ENCODE measurements at places on chromosomes 3 and 15. TPM values are rescaled to one million over a fixed set of nuclear protein-coding genes. Genes with fewer than 3 reads are reported as not detected.
A peak's percentile ranks its signal among the peaks of the same experiment; 100 is the strongest.

- H3K27me3 ChIP-seq, result no peaks in the 10 kb centered on the region
- H3K4me3 ChIP-seq, result no peak overlapping the region
- H3K4me1 ChIP-seq, result no peaks in the 10 kb centered on the region
- no peak overlapping the region for H3K27ac ChIP-seq
- H3K36me3 ChIP-seq, result no peaks in the 10 kb centered on the region
These were observed 21.0 kb upstream of the CHRNB4 start for GRCh38 chr15:78662028-78662427.

GRCh38 chr15:31540633-31541032 lies 214.0 kb downstream of the KLF13 start:
- no peak overlapping the region for H3K27ac ChIP-seq
- no peak overlapping the region for H3K4me3 ChIP-seq
- DNase-seq, result no peak
- no peaks in the 10 kb centered on the region for H3K36me3 ChIP-seq
- no peaks in the 10 kb centered on the region for H3K4me1 ChIP-seq

DNA sequence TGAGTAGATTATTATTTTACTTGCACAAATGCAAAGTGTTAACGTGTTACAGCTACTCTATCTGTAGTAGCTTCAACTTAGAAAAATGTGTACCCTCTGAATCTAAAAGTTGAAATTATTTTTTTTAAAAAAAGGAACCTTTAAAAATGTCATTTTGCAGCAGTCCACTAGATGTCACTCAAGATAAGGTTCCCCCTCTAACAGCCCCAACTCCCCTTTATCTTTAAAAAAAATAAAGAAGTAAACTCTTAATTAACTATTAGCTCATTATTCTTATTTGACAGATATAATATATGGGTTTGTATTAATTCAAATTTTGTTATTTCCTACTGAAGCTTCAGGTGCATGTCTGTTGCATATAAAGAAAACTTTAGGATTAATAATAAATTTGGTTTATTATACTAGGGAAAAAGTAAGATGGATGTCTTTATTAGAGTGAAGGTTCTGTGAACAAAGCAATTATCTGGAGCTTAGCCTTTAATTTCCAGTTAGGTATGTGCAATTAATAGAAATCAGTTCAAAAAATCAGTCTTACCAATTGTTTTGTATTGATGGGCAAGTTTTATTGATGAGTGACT lies 288.5 kb downstream of the VGLL3 start:
- H3K27ac ChIP-seq, result no peak overlapping the region
- H3K4me1 ChIP-seq, result no peaks in the 10 kb centered on the region
- H3K36me3 ChIP-seq, result no peaks in the 10 kb centered on the region
- no peak overlapping the region for H3K4me3 ChIP-seq
- no peak for DNase-seq

Gene CCDC50
- 201 TPM for total RNA-seq

Gene KLHL25
- total RNA-seq, result 23.6 TPM

- no peak overlapping the region for H3K27ac ChIP-seq
- H3K36me3 ChIP-seq, result no peaks in the 10 kb centered on the region
- DNase-seq, result no peak
- no peak overlapping the region for H3K4me3 ChIP-seq
- H3K4me1 ChIP-seq, result no peaks in the 10 kb centered on the region
These were observed 356.2 kb downstream of the SV2B start for GRCh38 chr15:91456251-91456718.

DNA sequence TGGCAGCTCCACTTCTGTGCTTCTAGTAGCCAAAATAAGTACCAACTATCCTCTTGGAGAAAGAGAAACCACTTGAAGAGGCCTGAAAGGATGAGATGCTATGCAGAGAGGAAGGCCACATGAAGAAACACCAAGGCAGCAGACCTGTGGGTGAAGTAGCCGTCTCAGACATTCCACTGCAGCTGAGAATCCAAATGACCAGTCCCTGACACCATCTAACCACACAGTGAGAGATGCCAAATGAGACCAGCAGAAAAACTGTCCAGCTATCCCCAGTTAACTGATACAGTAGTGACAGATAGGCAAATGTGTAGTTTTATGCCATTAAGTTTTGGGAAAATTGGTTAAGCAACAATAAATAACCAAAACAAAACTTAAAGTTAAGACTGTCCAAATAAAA lies 47.9 kb upstream of the ZSCAN2 start:
- H3K36me3 ChIP-seq, result no peaks in the 10 kb centered on the region
- H3K4me3 ChIP-seq, result no peak overlapping the region
- no peak for DNase-seq
- no peaks in the 10 kb centered on the region for H3K4me1 ChIP-seq

GRCh38 chr3:69413551-69414207 lies 27.8 kb upstream of the FRMD4B start:
- no peaks in the 10 kb centered on the region for H3K4me1 ChIP-seq
- no peak overlapping the region for H3K4me3 ChIP-seq
- no peaks in the 10 kb centered on the region for H3K36me3 ChIP-seq
- no peak for DNase-seq

DNA sequence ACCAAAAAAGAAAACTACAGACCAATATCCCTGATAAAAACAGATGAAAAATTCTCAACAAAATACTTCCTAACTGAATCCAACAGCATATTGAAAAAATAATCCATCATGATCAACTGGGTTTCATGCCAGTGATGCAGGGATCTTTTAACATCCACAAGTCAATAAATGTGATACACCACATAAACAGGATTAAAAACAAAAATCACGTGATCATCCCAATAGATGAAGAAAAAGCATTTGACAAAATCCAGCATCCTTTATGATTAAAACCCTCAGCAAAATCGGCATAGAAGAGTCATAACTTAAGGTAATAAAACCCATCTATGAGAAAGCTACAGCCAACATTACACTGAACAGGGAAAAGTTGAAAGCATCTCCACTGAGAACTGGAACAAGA lies 107.5 kb downstream of the DCLK3 start:
- DNase-seq, result no peak
- no peak overlapping the region for H3K4me3 ChIP-seq
- H3K27me3 ChIP-seq, result no peaks in the 10 kb centered on the region
- H3K27ac ChIP-seq, result no peak overlapping the region

DNA sequence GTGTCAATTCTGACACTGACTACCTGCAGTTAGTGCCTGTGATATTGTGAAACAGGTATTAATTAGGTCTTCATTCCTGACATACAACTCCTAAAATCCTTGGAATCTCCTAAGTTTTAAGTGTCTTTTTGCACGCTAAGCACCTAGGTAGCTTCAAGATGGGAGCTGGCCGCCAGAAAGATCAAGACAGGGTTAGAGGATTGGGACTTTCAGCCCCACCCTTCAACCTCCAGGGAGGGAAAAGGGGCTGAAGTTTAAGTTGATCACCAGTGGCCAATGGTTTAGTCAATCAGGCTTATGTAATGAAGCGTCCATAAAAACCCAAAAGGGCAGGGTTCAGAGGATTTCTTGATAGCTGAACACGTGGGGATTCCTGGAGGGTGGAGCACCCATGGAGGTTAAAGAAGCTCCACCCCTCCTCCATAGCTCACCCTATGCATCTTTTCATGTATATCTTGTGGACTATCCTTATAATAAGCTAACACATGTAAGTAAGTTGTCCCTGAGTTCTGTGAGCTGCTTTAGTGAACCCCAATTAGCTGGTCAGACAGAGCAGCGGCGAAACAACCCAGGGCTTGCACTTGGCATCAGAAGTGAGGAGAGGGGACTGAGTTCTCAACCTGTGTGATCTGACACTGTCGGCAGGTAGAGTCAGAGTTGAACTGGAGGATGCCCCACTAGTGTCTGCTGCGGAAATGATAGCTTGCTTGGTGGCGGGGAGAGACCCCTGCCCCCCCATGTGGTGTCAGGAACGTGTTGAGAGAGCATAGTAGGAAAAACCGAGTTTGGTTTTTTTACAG lies 12.8 kb upstream of the SRP14 start:
- DNase-seq, result peak; percentile 59
- H3K27ac ChIP-seq, result no peak overlapping the region
- peaks cover 68% of the 10 kb centered on the region for H3K4me1 ChIP-seq
- H3K36me3 ChIP-seq, result no peaks in the 10 kb centered on the region
- H3K27me3 ChIP-seq, result no peaks in the 10 kb centered on the region

Gene SAMMSON
- not detected for total RNA-seq

DNA sequence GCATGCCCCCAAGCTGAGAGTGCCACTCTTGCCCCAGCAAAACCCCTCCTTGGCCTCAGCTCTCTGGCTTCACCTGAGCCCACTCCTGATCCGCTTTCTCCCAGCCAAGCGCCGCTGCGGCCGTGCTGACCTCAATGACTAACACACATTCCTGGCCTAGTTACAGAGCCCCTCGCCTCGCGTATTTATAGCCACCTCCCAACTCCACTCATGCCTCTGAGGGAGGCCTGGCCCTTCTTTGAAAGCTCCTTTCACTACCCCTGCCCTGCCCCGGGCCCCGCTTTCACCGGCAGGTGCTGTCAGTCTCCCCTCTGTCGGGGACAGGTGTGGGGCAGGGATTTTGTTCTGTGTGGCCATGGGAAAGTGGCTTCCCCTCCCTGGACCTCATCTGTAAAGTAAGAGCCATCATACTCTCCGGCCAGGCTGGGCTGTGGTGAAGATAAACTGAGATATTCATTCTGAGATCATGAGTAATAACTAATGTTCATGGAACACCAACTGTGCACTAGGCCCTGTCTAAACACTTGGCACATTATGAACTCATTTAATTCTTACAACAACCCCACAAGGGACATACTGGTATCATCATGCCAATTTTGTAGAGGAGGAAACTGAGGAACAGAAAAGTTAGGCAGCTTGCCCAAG lies 13.2 kb upstream of the ATP2B2 start:
- no peak overlapping the region for H3K27ac ChIP-seq
- H3K27me3 ChIP-seq, result no peaks in the 10 kb centered on the region
- no peak for DNase-seq
- no peaks in the 10 kb centered on the region for H3K4me1 ChIP-seq

- no peak overlapping the region for H3K4me3 ChIP-seq
- no peaks in the 10 kb centered on the region for H3K4me1 ChIP-seq
- no peak overlapping the region for H3K27ac ChIP-seq
- H3K36me3 ChIP-seq, result no peaks in the 10 kb centered on the region
These were observed 68.7 kb downstream of the SRGAP3 start for GRCh38 chr3:9180764-9181117.

- H3K27ac ChIP-seq, result peak overlapping the region; percentile 63
- no peak for DNase-seq
- no peaks in the 10 kb centered on the region for H3K27me3 ChIP-seq
- H3K4me1 ChIP-seq, result peaks cover 10% of the 10 kb centered on the region
- no peaks in the 10 kb centered on the region for H3K36me3 ChIP-seq
- H3K4me3 ChIP-seq, result peak overlapping the region; percentile 69
These were observed 1.3 kb upstream of the ETV5 start for GRCh38 chr3:186109897-186110803.

DNA sequence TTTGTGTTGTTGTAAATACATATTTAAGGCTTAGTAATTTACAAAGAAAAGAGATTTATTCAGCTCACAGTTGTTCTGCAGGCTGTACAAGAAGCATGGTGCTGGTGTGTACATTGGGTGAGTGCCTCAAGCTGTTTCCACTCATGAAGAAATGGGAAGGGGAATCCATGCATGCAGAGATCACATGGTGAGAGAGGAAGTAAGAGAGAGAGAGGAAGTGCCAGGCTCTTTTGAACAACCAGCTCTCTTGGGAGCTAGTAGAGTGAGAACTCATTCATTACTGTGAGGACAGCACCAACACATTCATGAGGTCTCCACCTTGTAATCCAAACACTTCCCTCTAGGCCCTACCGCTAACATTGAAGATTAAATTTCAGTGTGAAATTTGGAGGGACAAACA lies 909.2 kb downstream of the NSUN3 start:
- H3K36me3 ChIP-seq, result no peaks in the 10 kb centered on the region
- H3K4me1 ChIP-seq, result no peaks in the 10 kb centered on the region
- no peak overlapping the region for H3K27ac ChIP-seq
- H3K4me3 ChIP-seq, result no peak overlapping the region
- DNase-seq, result no peak

Gene MORC1
- not detected for total RNA-seq

GRCh38 chr3:189204167-189204866 lies 32.5 kb downstream of the TPRG1 start:
- no peaks in the 10 kb centered on the region for H3K36me3 ChIP-seq
- H3K27ac ChIP-seq, result no peak overlapping the region
- no peaks in the 10 kb centered on the region for H3K27me3 ChIP-seq
- H3K4me3 ChIP-seq, result no peak overlapping the region
- no peaks in the 10 kb centered on the region for H3K4me1 ChIP-seq

- H3K4me1 ChIP-seq, result no peaks in the 10 kb centered on the region
- H3K27ac ChIP-seq, result no peak overlapping the region
- H3K36me3 ChIP-seq, result no peaks in the 10 kb centered on the region
- no peak for DNase-seq
These were observed 1273.4 kb downstream of the ROBO2 start for GRCh38 chr3:78313332-78313731.

GRCh38 chr3:78978037-78978436 lies 789.8 kb downstream of the ROBO1 start:
- no peaks in the 10 kb centered on the region for H3K36me3 ChIP-seq
- H3K27me3 ChIP-seq, result no peaks in the 10 kb centered on the region
- H3K27ac ChIP-seq, result no peak overlapping the region
- H3K4me1 ChIP-seq, result no peaks in the 10 kb centered on the region
- H3K4me3 ChIP-seq, result no peak overlapping the region

DNA sequence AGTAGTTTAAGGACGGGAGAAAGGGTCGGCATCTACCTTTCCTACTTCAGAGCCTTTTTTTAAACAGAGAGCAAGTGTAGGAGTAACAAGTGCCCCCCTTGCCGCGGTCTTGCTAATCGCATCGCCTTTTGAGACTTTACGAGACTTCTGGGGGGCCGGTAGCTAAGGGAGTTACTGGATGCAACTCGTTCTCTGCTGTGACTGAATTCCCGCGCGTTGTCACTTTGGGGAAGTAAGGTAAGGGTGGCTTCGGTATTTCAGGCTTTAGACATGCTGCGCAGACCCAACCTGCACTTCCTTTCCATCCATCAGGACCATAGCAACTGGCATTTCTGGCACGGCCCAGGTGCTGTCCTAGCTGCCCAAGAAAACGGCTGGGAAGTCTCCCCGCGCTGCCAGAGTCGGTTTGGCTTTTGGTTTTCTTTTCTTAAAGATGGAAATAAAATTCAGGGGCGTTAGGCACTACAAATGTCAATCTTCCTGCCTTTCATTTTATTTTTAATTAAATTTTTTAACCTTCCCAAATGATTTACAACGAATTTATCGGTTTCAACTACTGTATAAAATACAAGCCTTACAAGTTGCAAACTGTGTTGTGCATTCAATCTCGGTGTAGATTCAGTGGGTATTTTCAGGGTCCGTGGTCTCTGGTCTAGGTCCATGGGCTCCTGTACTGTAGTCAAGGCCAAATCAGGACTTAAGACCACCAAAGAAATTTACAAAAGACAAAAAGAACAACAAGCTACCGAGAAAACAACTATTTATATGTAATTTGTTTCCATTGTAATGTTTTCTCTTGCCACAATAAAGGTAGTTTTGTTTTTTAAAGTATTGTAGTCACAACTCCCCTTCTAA lies 3.5 kb downstream of the MECOM start:
- H3K27me3 ChIP-seq, result no peaks in the 10 kb centered on the region
- peaks cover 5% of the 10 kb centered on the region for H3K4me1 ChIP-seq
- no peaks in the 10 kb centered on the region for H3K36me3 ChIP-seq
- no peak for DNase-seq

Gene CACNA2D2
- total RNA-seq, result 5.8 TPM

Gene ZDHHC19
- not detected for total RNA-seq
